ENCODE measurements at places on chromosomes 7 and 10. TPM values are rescaled to one million over a fixed set of nuclear protein-coding genes. Genes with fewer than 3 reads are reported as not detected.

CADPS2 gene
- 6.2 TPM for total RNA-seq

HUS1 gene
- 16.0 TPM for total RNA-seq

HOXA13 gene
- total RNA-seq, result not detected

ADGRA1 gene
- not detected for total RNA-seq

GRID2IP gene
- not detected for total RNA-seq

CCT6A gene
- total RNA-seq, result 120 TPM

SEMA3E gene
- 0.88 TPM for total RNA-seq

TMEM248 gene
- total RNA-seq, result 87.3 TPM

IL2RA gene
- not detected for total RNA-seq

HOXA1 gene
- 1.4 TPM for total RNA-seq

JMJD1C gene
- 59.6 TPM for total RNA-seq

DPP6 gene
- total RNA-seq, result not detected

KIAA1549 gene
- total RNA-seq, result 1.9 TPM

SPDYE2 gene
- total RNA-seq, result not detected

FOXI2 gene
- total RNA-seq, result not detected

MPP7 gene
- total RNA-seq, result 1.3 TPM

PDZD7 gene
- total RNA-seq, result 0.91 TPM

PLPP4 gene
- total RNA-seq, result not detected

TMEM72 gene
- total RNA-seq, result not detected

FAM241B gene
- not detected for total RNA-seq

IGFBP3 gene
- 34.3 TPM for total RNA-seq

FFAR4 gene
- not detected for total RNA-seq

FGFBP3 gene
- 2.2 TPM for total RNA-seq

GPR26 gene
- total RNA-seq, result not detected

AKR1C4 gene
- not detected for total RNA-seq

MARCHF5 gene
- 15.3 TPM for total RNA-seq

All from epithelial cell of alveolus of lung (primary cell).